Small intestine (tissue), 16 donors: ENCODE measurements at places on chromosomes 7 and 10. TPM values are rescaled to one million over a fixed set of nuclear protein-coding genes. Genes with fewer than 3 reads are reported as not detected.

DNA sequence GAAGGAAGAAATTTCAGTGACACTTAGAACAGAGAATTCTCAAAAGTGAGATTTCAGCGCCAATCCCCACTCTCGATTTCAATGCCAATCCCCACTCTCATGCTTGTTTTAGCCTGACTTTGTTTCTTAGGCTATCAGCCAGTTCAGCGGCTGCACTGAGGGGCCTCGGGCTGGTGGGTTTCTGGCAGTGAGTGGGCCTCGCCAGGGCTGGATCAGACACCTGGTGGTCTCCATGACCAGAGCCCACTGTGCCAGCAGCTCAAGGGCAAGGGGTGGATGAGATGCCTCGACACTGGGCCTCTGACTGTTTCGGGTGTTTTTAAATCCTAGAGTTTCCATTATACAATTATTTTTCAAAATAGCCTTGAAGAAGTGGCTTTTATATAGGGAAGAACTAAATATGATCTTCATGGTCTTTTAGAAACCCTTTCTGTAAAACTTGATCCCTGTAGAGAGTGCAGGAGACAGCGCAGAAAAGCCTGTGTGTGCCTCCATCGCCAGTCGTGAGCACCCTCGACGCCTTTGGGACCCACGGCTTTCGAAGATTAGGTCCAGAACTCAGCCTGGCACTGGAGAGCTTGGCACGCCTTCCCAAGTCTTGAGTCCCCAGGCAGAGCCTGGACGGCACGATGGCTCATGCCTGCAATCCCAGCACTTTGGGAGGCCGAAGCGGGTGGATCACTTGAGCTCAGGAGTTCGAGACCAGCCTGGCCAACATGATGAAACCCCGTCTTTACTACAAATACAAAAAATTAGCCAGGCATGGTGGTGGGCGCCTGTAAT, 76.2 kb downstream of the INPP5A start:
- no peak for DNase-seq

GRCh38 chr10:120543291-120543690, 86.3 kb downstream of the PLPP4 start:
- no peak for DNase-seq

- DNase-seq: no peak
These were observed 22.4 kb downstream of the ZFAND2A start for GRCh38 chr7:1137517-1138167.

DNA sequence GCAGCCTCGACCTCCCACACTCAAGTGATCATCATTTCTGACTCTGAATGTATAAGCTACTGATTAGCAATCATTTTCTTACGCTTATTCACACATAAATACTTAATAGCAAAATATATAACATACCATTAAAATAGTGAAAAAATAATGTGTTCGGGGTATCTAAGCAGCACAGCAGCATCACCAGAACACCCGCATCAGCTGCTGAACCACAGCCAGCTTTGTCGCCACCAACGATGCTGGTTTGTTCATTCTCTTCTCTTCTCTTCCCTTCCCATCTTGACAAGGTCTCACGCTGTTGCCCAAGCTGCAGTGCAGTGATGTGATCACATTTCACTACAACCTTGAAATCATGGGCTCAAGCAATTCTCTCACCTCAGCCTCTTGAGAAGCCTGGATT, 425.1 kb upstream of the LRGUK start:
- DNase-seq: no peak

GRCh38 chr10:36469585-36469984, 655.8 kb upstream of the ANKRD30A start:
- no peak for DNase-seq

DNA sequence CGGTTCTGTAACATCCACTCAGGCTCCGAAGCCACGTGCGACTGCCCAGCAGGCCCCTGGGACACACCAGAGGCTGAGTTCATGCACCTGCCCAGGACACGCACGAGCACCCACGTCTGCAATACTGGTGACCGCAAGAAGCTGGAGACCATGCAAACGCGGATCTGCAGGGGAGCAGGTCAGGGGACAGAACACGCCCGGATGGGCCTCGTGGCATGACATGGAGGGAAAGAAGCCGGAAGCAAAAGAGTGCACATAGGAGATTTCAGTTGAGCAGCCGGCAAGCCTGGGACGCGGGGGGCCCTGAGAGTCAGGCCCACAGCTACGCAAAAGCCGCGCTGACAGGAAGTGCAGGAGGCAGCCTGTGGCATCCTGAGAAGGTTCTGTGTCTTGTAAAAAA, 73.7 kb downstream of the FOXL3 start:
- DNase-seq: no peak

DNA sequence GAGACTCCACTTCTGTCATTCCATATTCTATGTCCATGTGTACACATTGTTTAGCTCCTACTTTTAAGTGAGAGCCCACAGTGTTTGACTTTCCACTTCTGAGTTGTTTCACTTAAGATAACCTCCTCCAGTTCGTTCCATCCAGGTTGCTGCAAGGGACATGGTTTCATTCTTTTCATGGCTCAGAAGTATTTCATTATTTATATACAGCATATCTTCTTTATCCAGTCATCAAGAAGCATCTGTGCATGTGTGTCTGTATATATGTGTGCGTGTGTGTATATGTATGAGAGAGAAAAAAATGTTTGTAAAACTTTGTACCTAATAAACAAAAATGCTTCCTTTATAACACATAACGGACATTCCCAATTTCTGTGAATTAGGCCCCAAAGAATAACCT, 6.2 kb downstream of the SEC61A2 start:
- no peak for DNase-seq

- DNase-seq: no peak
These were observed 131.9 kb downstream of the SDK1 start for GRCh38 chr7:3432911-3433310.

- no peak for DNase-seq
These were observed 44.6 kb upstream of the TSPAN13 start for GRCh38 chr7:16708980-16709379.

DNA sequence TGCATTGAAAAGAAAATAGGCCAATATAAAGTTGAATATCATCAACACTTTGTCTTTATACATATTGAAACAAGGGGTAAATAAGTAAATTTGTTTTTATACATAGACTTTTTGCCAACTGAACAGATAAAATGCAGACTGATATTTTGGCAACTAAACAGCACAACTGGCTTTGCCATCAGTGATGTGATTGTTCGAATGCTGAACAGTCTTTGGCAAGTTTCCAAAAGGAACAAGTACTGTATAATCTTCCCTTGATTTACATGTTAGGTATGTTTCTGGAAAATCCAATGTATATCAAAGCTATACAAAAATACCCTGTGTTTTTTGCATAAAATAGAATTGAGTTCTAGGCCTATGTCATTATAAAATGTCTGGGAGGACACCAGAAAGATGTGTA, 18.2 kb upstream of the ANKRD1 start:
- no peak for DNase-seq

DNA sequence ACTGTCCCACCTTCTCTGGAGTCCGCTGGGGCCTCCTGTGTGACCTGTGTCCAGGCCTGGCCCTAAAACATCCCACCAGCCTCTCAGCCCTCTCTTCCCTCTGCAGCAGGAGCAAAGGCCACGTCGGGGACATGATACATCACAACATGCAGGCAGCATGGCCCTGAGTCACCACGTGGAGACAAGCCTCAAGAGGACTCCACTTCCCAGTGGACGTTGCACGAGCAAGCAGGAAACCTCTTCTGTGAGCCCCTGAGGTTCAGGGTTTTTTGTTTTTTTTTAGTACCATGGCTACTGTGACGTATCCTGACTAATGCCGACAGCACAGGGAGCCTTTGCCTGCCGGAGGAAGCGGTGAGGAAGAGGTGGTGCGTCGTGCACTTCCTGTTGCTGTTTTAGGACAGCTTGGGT, 165.9 kb downstream of the DNAJB6 start:
- peak; percentile 32 for DNase-seq

DNA sequence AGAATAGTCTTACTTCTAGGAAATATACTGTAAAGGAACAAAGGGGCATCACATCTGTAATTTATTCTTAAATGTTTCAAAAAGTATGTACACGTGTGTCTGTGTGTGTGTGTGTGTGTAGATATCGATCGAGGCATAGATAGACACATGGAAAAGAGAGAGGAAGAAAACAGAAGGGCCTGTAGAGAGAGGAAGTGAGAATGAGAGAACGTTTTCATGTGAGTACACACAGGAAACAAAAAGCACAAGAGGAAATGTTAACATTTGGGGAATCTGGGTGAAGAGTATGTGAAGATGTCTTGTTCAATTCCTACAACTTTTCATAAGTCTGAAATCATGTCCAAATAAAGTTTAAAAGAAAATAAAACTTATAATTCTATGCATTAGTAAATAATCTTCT, 286.5 kb upstream of the SORCS1 start:
- no peak for DNase-seq

- DNase-seq: peak; percentile 77
These were observed 644.4 kb upstream of the IGFBP3 start for GRCh38 chr7:46565253-46566096.

DNA sequence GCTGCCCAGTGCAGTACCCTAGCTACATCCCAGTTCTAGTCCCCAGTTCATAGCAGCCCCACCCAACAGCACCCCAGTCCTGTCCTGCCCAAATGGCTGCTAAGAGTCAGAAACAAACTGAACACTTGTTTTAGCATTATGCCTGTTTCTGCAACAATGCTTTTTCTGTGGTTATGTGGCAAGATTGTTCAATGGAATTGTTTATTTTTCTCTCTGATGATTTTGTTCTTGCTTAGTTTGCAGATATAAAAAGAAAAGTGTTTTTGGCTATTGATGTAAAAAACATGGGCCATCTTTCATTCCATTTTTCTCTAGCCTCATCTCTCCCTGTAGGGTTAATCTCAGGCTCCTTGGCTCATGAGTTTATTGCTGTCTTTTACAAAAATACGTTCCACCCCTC, 42.5 kb downstream of the LRRC4 start:
- no peak for DNase-seq

The GDF2 gene
- polyA plus RNA-seq: not detected

The TAS2R40 gene
- polyA plus RNA-seq: not detected

The KIF20B gene
- 1.6 TPM for polyA plus RNA-seq

The CREB3L2 gene
- 11.0 TPM for polyA plus RNA-seq

The HOXA10 gene
- polyA plus RNA-seq: 0.06 TPM

The PARD3 gene
- 14.3 TPM for polyA plus RNA-seq

The FXYD4 gene
- not detected for polyA plus RNA-seq
